ENCODE measurements at places on chromosomes 2 and 18. TPM values are rescaled to one million over a fixed set of nuclear protein-coding genes. Genes with fewer than 3 reads are reported as not detected.

DNA sequence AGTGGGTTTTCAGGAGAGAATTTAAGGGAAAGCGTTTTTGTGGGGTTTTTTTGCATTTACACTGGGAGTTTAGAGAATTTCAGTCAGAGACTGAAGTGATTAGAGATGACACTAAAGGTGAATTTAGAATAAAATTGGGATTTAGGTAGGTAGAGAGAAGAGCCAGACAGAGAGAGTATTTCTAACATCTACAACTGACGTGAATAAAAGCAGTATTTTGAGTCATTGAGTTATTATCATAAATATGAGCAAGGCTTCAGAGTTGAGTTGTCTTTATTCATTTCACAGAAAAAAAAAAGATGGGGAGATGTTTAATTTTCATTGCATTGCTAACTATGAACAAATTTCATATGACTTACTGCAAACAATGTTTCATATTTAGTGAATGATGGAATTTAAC, 202.9 kb downstream of the DPP4 start:
- H3K36me3 ChIP-seq: no peaks in the 10 kb centered on the region
- H3K4me3 ChIP-seq: no peak overlapping the region
- no peak overlapping the region for H3K27ac ChIP-seq
- no peaks in the 10 kb centered on the region for H3K27me3 ChIP-seq

GRCh38 chr2:10885094-10885860, 26.5 kb upstream of the KCNF1 start:
- no peak for DNase-seq
- H3K27me3 ChIP-seq: peaks cover 20% of the 10 kb centered on the region
- no peaks in the 10 kb centered on the region for H3K4me1 ChIP-seq
- H3K27ac ChIP-seq: no peak overlapping the region

DNA sequence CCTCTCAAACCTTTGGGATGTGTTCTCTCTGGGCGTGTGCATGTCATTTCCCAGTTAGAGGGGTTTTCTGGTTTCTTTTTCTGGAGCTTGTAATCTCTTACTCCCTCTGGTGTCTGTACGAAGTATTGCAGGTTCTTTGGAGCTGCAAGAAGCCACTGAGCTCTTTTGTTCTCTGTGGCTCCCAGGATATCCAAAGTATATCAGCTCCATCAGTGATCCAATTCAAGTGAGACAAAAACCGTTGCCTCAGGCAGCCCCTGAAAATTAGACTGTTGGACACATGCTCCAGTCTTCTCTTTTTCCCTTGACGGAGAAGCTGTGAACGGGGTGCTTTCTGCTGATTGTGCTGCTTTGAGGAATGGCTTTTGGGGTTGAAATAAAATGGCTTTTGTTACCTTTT, 59.0 kb upstream of the LDLRAD4 start:
- H3K27ac ChIP-seq: no peak overlapping the region
- no peaks in the 10 kb centered on the region for H3K4me1 ChIP-seq
- H3K4me3 ChIP-seq: no peak overlapping the region
- H3K27me3 ChIP-seq: no peaks in the 10 kb centered on the region

- H3K27ac ChIP-seq: no peak overlapping the region
- no peak for DNase-seq
- no peaks in the 10 kb centered on the region for H3K36me3 ChIP-seq
- H3K4me1 ChIP-seq: no peaks in the 10 kb centered on the region
These were observed 22.5 kb upstream of the ACYP2 start for GRCh38 chr2:54092940-54093339.

DNA sequence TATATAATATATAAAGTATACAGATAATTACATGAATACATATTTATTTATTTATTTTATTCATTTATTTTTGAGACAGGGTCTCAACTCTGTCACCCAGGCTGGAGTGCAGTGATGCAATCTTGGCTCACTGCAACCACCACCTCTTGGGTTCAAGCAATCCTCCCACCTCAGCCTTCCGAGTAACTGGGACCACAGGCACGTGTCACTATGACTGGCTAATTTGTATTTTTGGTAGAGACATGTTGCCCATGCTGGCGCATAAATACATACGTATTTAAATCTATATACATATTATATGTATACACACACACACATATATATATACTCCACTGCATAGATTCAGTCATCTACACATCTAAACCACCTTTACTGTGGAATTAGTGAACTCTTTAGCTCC, 20.6 kb upstream of the NDUFV2 start:
- no peak overlapping the region for H3K4me3 ChIP-seq
- no peak for DNase-seq
- no peaks in the 10 kb centered on the region for H3K27me3 ChIP-seq
- no peak overlapping the region for H3K27ac ChIP-seq

DNA sequence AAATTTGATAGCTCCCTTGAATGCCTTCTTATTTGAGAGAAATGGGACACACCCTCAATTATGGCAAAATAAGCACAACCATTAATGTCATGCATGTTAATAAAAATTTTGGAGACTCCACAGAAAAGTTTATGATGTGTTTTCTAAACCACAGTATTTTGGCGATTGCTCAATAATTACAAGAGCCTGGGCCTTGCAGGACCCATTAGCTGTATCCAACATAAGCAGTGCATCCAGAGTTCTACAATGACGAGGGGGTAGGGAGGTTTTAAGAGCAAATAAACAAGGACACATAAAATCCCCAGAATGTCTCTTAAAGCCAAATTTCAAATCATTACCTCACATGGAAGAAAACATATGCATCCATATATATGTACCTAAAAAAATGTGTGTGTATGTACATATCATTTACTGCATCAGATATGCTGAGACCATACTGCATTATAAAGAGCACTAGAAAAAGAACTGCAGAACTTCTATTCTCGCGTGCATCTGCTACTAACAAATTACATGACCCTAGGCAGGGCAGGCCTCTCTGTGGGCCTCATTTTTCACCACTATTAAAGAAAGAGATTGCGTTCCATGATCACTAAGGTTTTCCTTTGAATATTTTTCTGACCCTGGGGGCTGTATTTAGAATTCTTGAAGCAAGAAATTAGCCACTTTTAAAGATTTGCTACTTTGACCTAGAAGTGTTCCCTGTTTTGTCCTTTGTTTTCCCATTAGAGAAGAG, 38.0 kb downstream of the CMPK2 start:
- H3K27me3 ChIP-seq: no peaks in the 10 kb centered on the region
- H3K4me1 ChIP-seq: peaks cover 4% of the 10 kb centered on the region
- DNase-seq: no peak
- H3K4me3 ChIP-seq: no peak overlapping the region

- peak overlapping the region; percentile 42 for H3K4me3 ChIP-seq
- H3K4me1 ChIP-seq: no peaks in the 10 kb centered on the region
- H3K27ac ChIP-seq: no peak overlapping the region
- H3K27me3 ChIP-seq: peaks cover 7% of the 10 kb centered on the region
- peak; percentile 72 for DNase-seq
These were observed 1.1 kb upstream of the LIPG start for GRCh38 chr18:49560624-49561288.

DNA sequence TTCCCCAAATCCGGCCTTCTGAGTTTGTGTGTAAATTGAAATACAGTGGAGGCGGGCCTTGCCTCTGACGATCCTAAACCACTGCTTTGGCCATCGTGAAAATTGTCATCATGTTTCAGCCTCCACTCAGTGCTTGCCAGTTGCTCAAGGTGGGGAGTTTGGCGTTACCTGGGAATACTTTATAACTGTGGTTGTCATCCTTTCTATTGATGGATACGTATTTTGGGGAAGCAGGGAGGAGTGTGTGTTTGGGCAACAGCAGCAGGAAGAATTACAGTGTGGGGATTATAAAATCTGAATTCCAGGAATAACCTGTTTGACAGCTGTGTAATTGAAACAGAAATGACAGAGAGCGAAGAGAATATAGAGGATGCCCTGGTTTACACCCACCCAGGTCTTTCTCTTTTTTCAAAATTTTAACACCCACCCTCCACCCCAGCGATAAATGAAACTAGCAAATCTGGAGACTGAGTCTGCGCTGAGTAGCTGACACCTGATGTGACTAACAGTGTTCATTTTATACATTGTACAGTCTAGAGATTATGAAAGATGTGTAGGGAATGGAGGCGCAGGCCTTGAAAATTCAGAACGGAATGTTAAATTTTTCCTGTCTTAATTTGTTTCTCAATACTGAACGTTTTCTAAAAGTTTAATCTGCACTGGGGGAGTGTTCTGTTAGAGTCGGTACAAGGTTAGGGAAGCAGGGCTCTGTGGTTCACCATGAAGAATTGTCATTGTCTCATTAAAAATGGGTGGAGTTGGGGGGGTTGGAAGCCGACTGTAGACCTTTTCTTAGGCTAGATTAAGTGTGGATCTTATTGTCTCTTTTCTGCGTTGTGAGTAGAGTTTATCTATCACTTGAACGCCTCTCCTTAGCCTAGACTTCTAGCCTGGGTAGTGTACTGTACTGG, 1.6 kb downstream of the MAP4K4 start:
- H3K4me1 ChIP-seq: peaks cover 5% of the 10 kb centered on the region
- H3K4me3 ChIP-seq: peak overlapping the region; percentile 54
- no peak for DNase-seq
- H3K36me3 ChIP-seq: no peaks in the 10 kb centered on the region
- H3K27ac ChIP-seq: peak overlapping the region; percentile 78
- peaks cover 8% of the 10 kb centered on the region for H3K27me3 ChIP-seq

DNA sequence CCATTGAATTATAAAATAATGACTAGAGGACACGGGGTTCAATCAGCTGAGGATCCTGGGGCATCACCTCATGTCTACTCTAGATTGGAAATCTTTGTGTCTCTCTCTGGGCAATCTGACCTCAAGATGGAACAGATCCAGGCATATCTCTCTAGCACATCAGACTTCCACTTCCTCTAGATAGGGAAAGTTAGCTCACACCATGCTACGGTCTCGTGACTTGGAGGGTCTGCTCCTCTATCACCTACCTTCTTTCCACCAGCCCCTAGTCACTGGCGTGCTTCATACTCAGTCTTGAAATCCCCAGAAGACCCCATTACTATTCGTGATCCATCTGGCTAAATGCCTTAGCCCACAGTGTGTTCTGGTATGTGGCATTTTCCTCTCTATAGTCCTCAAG, 148.8 kb downstream of the ANKRD44 start:
- no peaks in the 10 kb centered on the region for H3K36me3 ChIP-seq
- H3K4me3 ChIP-seq: no peak overlapping the region
- no peak overlapping the region for H3K27ac ChIP-seq
- H3K27me3 ChIP-seq: no peaks in the 10 kb centered on the region

The LRRC30 gene
- polyA plus RNA-seq: not detected

The CLEC4F gene
- 0.07 TPM for polyA plus RNA-seq

The IFIH1 gene
- polyA plus RNA-seq: 11.6 TPM

The SLC38A11 gene
- polyA plus RNA-seq: 3.6 TPM
